Panc1 (cell line): ENCODE measurements at places on chromosomes 2 and 18. TPM values are rescaled to one million over a fixed set of nuclear protein-coding genes. Genes with fewer than 3 reads are reported as not detected.

Gene DNAJC5G
- total RNA-seq = not detected

Gene ACYP2
- 11.5 TPM for total RNA-seq

GRCh38 chr18:37230768-37231167, 334.8 kb downstream of the CELF4 start:
- H3K27me3 ChIP-seq = no peaks in the 10 kb centered on the region
- no peak for DNase-seq
- H3K27ac ChIP-seq = no peak overlapping the region
- H3K4me3 ChIP-seq = no peak overlapping the region
- no peaks in the 10 kb centered on the region for H3K4me1 ChIP-seq

Gene AGXT
- total RNA-seq = 0.36 TPM

- H3K27ac ChIP-seq = no peak overlapping the region
- H3K36me3 ChIP-seq = no peaks in the 10 kb centered on the region
- no peaks in the 10 kb centered on the region for H3K4me1 ChIP-seq
- H3K27me3 ChIP-seq = no peaks in the 10 kb centered on the region
Measured at GRCh38 chr2:33616873-33617272, 17.8 kb upstream of the FAM98A start.

Gene GAD1
- 12.5 TPM for total RNA-seq

Gene TMEFF2
- total RNA-seq = 1.5 TPM

Gene NEUROD1
- not detected for total RNA-seq

DNA sequence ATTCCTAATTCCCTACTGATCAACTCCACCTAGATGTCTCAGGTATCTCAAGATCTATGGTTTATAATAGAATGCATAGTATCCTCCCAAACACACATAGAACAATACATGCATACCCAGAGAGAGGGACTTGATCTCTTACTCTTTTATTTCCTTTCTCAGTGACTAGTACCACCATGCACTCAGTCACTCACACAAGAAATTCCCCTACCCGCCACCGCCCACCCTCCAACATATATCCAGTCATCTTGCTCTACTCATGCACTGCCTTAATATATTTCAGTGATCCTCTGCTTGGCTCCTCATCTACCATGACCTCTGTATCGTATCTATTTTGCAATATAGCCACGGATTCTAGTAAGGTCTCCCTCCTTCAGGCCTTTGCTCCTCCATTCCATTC, 996.9 kb downstream of the LRP1B start:
- H3K27me3 ChIP-seq = no peaks in the 10 kb centered on the region
- H3K4me3 ChIP-seq = no peak overlapping the region
- H3K36me3 ChIP-seq = no peaks in the 10 kb centered on the region
- H3K4me1 ChIP-seq = no peaks in the 10 kb centered on the region
- H3K27ac ChIP-seq = no peak overlapping the region

Gene KHK
- total RNA-seq = 1.5 TPM

DNA sequence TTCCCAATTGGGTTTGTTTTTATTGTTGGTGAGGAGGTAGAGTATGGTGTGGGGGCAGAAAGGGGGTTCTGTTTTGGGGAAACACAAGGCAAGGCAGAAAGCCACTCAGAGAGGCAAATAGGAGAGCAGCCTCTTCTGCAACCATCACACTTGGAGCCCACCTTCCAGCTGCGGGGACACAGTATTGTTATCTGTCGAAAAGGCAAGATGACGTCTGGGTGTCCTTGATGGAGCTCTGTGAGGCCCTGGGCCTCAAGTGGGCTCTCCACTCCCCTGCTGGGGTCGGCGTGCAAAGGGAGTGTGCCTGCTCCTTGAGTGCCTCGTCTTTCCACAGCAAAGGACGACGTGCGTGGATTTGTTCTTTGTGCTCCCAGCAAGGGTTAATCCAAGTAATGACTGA, 227.6 kb downstream of the ANAPC1 start:
- no peaks in the 10 kb centered on the region for H3K27me3 ChIP-seq
- no peak overlapping the region for H3K4me3 ChIP-seq
- DNase-seq = no peak
- no peaks in the 10 kb centered on the region for H3K36me3 ChIP-seq
- H3K4me1 ChIP-seq = peaks cover 14% of the 10 kb centered on the region

GRCh38 chr2:147164563-147164962, 680.3 kb upstream of the ACVR2A start:
- no peak overlapping the region for H3K27ac ChIP-seq
- H3K4me1 ChIP-seq = no peaks in the 10 kb centered on the region
- no peaks in the 10 kb centered on the region for H3K36me3 ChIP-seq
- no peak overlapping the region for H3K4me3 ChIP-seq
- H3K27me3 ChIP-seq = no peaks in the 10 kb centered on the region
- DNase-seq = no peak

DNA sequence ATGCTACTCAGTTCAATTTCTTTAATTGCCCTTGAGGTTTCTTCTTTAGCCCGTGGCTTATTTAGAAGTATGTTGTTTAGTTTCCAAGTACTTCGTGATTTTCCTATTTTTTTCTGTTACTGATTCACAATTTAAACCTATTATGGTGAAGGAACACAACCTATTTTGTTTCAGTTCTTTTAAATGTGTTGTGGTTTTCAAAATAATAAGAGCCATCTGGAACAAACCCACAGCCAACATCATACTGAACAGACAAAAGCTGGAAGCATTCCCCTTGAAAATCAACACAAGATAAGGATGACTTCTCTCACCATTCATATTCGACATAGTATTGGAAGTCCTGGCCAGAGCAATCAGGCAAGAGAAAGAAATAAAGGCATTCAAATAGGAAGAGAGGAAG, 155.2 kb downstream of the GALNT1 start:
- H3K4me3 ChIP-seq = no peak overlapping the region
- no peak for DNase-seq
- no peaks in the 10 kb centered on the region for H3K4me1 ChIP-seq
- no peaks in the 10 kb centered on the region for H3K36me3 ChIP-seq
- no peak overlapping the region for H3K27ac ChIP-seq

Gene MPHOSPH10
- 34.1 TPM for total RNA-seq

DNA sequence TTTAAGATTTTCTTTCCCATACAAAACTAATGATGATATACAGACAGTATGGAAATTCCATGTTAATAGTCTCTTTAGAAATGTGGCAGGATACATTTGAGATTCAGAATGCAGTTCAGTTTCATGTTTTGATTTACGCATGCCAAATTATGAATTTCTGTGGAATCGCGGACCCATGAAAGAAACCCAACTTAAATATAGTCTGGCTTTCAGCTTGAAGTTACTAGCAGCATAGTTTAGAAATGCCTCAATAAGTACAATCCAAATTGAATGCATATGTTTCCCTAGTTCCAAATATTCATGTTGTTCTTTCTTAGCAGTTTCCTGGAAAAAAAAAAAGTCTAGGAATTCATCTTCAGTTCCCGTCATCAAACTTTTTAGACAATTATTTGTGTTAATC, 164.1 kb upstream of the RASGRP3 start:
- H3K36me3 ChIP-seq = no peaks in the 10 kb centered on the region
- no peak overlapping the region for H3K27ac ChIP-seq
- no peak overlapping the region for H3K4me3 ChIP-seq
- no peak for DNase-seq

GRCh38 chr2:109193807-109194619, 65.0 kb downstream of the SH3RF3 start:
- no peak overlapping the region for H3K4me3 ChIP-seq
- H3K36me3 ChIP-seq = no peaks in the 10 kb centered on the region
- no peak overlapping the region for H3K27ac ChIP-seq

Gene GCG
- 0.31 TPM for total RNA-seq

Gene LYG2
- total RNA-seq = not detected

Gene CNGA3
- not detected for total RNA-seq

Gene MAP3K19
- total RNA-seq = not detected

DNA sequence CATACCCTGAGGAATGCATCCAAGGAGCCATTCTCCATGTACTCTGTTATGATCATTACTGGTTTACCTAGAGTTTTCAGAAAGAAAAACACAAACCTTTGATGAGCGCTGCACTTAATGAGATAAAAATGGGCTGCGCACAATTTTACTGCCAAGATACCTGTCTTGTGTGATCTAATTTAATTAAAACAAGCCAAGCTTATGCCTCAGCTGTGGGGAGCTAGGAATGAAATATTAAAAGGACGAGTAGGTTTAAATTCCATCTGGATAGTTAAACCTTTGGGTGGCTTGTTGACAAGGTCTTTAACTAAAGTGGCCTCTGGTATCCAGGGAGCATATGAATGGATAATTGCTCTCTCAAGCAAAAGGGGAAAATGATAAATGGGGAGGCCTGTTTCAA, 135.0 kb downstream of the EPHA4 start:
- no peak overlapping the region for H3K4me3 ChIP-seq
- H3K4me1 ChIP-seq = no peaks in the 10 kb centered on the region
- H3K36me3 ChIP-seq = no peaks in the 10 kb centered on the region
- no peaks in the 10 kb centered on the region for H3K27me3 ChIP-seq
- no peak overlapping the region for H3K27ac ChIP-seq

GRCh38 chr18:2908946-2909335, 62.1 kb downstream of the EMILIN2 start:
- peaks cover 2% of the 10 kb centered on the region for H3K36me3 ChIP-seq
- no peaks in the 10 kb centered on the region for H3K4me1 ChIP-seq
- H3K4me3 ChIP-seq = no peak overlapping the region
- H3K27ac ChIP-seq = no peak overlapping the region
- DNase-seq = no peak
- peaks cover 5% of the 10 kb centered on the region for H3K27me3 ChIP-seq

DNA sequence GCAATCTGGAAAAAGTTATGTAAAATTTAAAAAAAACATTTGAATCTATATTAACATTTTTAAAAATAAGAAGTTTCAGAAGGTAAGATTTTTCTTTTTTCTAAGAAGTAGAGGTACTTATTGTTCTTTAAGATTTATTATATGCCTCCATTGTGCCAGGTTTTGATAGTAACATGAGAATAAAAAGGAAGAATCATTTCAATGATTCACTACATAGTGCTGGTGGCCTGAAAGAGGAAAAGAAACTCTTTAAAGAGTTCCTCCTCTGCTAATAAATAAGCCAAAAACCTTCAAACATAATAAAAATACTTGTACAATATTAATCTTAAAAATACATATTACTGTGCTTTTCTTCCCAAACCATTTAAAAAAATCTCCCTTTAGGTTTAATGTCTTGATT, 69.0 kb downstream of the ANKRD44 start:
- H3K36me3 ChIP-seq = no peaks in the 10 kb centered on the region
- H3K4me3 ChIP-seq = no peak overlapping the region
- no peaks in the 10 kb centered on the region for H3K27me3 ChIP-seq

- H3K4me3 ChIP-seq = no peak overlapping the region
- no peaks in the 10 kb centered on the region for H3K36me3 ChIP-seq
- no peak for DNase-seq
- no peaks in the 10 kb centered on the region; the same call in 1 of the 2 replicates for H3K4me1 ChIP-seq
- H3K27ac ChIP-seq = no peak overlapping the region
Measured at GRCh38 chr2:39095624-39096023, 25.2 kb downstream of the SOS1 start.

- H3K36me3 ChIP-seq = no peaks in the 10 kb centered on the region
- no peak for DNase-seq
- H3K4me1 ChIP-seq = no peaks in the 10 kb centered on the region
- H3K27ac ChIP-seq = no peak overlapping the region
Measured at GRCh38 chr2:24874035-24874434, 46.0 kb downstream of the ADCY3 start.

Gene TMEM247
- total RNA-seq = not detected

DNA sequence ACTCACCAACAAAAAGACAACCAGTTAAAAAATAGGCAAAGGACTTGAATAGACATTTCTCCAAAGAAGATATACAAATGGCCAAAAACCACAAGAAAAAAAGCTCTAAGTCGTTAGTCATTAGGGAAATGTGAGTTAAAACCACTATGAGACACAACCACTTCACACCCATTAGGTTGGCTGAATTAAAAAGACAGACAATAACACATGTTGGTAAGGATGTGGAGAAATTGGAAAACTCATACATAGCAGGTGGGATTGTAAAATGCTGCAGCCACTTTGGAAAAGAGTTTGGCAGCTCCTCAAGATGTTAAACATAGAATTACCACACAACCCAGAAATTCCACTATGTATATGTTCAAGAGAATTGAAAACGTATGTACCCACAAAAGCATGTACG, 117.6 kb upstream of the SPATS2L start:
- no peak overlapping the region for H3K4me3 ChIP-seq
- DNase-seq = no peak
- no peaks in the 10 kb centered on the region for H3K36me3 ChIP-seq
- H3K4me1 ChIP-seq = no peaks in the 10 kb centered on the region

- no peak overlapping the region for H3K27ac ChIP-seq
- no peaks in the 10 kb centered on the region; the same call in 1 of the 2 replicates for H3K36me3 ChIP-seq
- H3K4me3 ChIP-seq = no peak overlapping the region
- peaks cover 6% of the 10 kb centered on the region for H3K27me3 ChIP-seq
- no peak for DNase-seq
Measured at GRCh38 chr2:100042562-100042961, 99.8 kb downstream of the AFF3 start.

DNA sequence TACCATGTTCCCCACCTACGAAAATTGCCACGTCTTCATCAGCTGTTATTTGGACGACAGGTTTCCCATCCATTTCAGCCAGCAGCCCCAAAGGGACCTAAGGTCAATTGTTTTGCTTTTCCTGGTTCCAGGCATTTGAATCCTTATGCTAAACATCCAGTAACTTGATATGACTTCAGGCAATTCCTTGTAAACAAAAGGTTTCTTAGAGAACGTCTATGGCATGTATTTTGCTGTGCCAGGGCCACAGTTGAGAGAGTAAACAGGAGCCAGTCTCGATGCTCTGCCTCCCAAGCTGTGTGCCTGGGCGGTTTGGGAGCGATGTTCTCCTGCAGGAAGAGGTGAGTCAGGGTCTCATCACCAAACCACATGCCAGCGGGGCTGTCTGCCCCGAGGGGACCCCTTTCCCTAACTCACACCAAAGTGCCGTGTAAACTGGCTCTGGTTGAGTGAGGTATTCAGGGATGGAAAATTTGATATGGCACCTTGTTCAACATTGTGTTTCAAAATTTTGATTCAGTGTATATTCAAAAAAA, 12.9 kb upstream of the MC5R start:
- no peak overlapping the region for H3K4me3 ChIP-seq
- no peaks in the 10 kb centered on the region; the same call in none of the 2 replicates for H3K27me3 ChIP-seq
- DNase-seq = no peak
- H3K4me1 ChIP-seq = no peaks in the 10 kb centered on the region
- no peaks in the 10 kb centered on the region for H3K36me3 ChIP-seq

DNA sequence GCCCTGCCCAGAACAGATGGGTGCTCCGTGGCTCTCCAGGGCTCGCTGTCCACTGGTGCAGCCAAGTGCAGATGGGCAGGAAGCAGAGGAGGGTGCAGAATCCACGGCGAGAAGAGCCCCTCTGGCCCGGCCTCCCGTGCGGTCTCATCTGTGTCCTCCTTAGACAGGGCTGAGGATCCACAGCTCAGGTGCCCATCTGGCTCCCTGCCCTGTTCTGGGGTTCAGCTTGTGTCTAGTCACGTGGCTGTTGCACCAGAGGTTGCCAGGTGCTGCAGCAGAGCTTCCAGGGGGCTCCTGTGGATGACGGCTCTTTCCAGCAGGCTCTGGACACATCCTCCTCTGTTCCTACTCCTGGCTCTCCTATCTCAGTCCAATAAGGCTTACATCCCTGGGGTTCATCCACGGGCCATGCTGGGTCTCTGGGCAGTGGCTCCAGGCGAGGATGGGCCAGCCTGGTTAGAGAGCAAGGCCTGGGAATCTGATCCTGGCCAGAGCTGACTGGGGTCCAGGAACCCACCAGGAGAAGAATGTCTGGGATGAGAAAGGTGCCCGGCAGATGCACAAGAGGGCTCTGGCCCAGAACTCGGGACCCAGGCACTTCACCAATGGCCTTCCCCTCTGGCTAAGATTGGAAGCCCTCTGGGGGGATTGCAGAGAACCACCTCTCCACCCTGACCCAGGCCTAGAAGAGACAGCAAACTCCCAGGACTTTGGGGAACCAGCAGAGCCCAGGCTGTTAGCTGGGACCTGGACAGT, 116.3 kb upstream of the ID2 start:
- no peak overlapping the region for H3K27ac ChIP-seq
- no peak for DNase-seq
- H3K27me3 ChIP-seq = no peaks in the 10 kb centered on the region
- H3K4me1 ChIP-seq = no peaks in the 10 kb centered on the region
- no peak overlapping the region for H3K4me3 ChIP-seq
